ENCODE measurements at places on chromosomes 16 and 17. TPM values are rescaled to one million over a fixed set of nuclear protein-coding genes. Genes with fewer than 3 reads are reported as not detected.

GRCh38 chr17:64551461-64551860 is 44.7 kb downstream of the CEP95 start:
- DNase-seq = no peak

Gene CCP110
- total RNA-seq = 36.9 TPM

Gene MMP15
- total RNA-seq = 31.0 TPM

DNA sequence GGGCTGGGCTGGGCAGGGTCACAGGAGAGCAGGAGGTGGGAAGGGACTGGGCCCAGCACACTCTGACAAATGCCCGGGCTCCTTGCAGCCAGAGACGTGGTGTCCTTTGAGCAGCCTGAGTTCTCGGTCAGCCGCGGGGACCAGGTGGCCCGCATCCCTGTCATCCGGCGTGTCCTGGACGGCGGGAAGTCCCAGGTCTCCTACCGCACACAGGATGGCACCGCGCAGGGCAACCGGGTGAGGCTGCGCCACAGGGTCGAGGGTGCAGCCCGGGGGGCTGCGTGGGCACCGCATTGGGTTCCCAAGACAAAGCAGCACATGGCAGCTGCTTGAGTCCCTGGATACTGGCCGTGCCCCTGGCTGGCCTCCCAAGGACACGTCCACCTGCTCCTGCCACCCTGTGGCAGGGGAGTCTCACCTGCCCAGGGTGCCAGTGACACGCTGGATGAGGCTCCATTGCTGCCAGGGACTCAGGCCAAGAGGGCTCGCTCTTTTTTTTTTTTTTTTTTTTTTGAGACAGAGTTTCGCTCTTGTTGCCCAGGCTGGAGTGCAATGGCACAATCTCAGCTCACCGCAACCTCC is 21.3 kb downstream of the GALK1 start:
- no peak for DNase-seq

DNA sequence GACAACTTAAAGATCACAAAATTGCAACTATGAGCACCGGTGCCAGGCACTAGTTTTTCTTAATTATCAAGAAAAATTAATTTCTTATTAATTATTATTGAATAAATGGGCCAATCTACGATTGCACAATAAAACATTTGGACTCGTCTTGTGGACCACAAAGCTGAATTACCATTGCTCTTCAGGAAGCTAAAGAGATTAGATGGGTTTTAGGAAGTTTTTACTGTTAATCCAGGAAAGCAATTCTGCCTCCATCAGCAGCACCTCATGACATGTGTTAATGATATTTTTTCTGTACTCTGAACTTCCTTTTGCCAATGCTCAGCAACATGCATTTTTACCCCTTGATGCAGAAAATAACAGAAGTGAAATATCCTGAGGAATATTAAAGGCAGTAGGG is 37.9 kb downstream of the HS3ST3A1 start:
- DNase-seq = no peak

Gene MMP28
- 3.5 TPM for total RNA-seq

Gene CBFA2T3
- total RNA-seq = 3.6 TPM

Gene KRTAP1-5
- not detected for total RNA-seq

GRCh38 chr17:27660436-27660835 is 29.4 kb downstream of the LGALS9 start:
- DNase-seq = no peak

Gene C17orf78
- total RNA-seq = not detected

- DNase-seq = no peak
Measured at GRCh38 chr17:35529866-35530265, 7.6 kb downstream of the SLFN12L start.

Gene BIRC5
- 20.1 TPM for total RNA-seq

DNA sequence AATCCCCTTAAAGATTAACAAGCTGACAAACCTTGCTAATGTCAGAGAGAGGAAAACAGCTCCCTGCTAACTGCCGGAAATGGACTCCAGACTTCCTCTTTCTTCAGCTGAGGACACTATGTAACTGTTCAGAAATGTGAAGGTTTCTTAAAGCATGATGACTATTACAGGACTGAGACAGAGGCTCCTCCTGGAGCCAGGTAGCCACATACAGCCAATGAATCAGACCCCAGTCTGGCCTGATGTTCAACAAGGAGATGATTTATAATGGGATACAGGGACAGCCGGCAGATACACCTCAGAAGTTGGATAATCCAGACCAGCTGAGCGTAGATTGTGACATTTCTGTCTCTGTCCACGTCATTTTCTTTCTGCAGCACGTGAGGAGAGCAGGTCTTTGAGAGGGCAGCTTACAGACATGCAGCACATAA is 216.2 kb downstream of the HS3ST3A1 start:
- no peak for DNase-seq

GRCh38 chr17:81578561-81579225 is 26.5 kb upstream of the FAAP100 start:
- DNase-seq = no peak

GRCh38 chr16:87895641-87896141 is 26.4 kb upstream of the SLC7A5 start:
- DNase-seq = no peak

Gene GLP2R
- total RNA-seq = 0.92 TPM

GRCh38 chr17:10034719-10035475 is 129.8 kb upstream of the RCVRN start:
- no peak for DNase-seq

- no peak for DNase-seq
Measured at GRCh38 chr16:85557083-85557970, 55.8 kb upstream of the GSE1 start.

- DNase-seq = peak; percentile 23
Measured at GRCh38 chr17:41212524-41213169, 13.8 kb upstream of the KRTAP9-2 start.

DNA sequence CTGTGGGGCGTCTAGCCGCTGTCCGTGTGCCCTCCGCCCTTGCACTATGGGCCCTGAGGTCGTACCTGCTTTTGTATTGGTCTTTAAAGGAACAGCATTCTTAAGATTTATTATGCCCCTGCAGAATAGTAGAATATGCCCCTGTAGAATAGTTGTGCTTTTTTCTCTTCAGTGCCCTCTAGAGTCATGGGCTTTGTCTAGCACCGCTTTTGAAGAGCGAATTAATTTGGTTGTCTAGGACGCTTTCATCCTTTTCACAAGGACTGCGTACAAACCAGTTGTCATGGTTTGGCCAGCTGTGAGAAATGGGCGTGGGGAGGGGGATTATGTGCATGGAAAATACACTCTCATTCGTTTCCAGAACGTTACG is 621 bp downstream of the CEP95 start:
- DNase-seq = peak; percentile 92

- peak; percentile 98 for DNase-seq
Measured at GRCh38 chr16:14285513-14286367, 214.6 kb downstream of the MRTFB start.

Gene C17orf50
- total RNA-seq = not detected

Gene MIS12
- 68.2 TPM for total RNA-seq

GRCh38 chr17:52048137-52048898 is 110.2 kb downstream of the CA10 start:
- peak; percentile 5 for DNase-seq

GRCh38 chr16:1712791-1713261 is 6.8 kb downstream of the MAPK8IP3 start:
- DNase-seq = no peak

Gene SLC13A2
- total RNA-seq = 1.1 TPM

- no peak for DNase-seq
Measured at GRCh38 chr16:53131050-53131362, 76.2 kb downstream of the CHD9 start.

GRCh38 chr16:58433569-58433951 is 41.3 kb downstream of the GINS3 start:
- DNase-seq = no peak

- DNase-seq = no peak
Measured at GRCh38 chr16:85027958-85028684, 526 bp downstream of the KIAA0513 start.

DNA sequence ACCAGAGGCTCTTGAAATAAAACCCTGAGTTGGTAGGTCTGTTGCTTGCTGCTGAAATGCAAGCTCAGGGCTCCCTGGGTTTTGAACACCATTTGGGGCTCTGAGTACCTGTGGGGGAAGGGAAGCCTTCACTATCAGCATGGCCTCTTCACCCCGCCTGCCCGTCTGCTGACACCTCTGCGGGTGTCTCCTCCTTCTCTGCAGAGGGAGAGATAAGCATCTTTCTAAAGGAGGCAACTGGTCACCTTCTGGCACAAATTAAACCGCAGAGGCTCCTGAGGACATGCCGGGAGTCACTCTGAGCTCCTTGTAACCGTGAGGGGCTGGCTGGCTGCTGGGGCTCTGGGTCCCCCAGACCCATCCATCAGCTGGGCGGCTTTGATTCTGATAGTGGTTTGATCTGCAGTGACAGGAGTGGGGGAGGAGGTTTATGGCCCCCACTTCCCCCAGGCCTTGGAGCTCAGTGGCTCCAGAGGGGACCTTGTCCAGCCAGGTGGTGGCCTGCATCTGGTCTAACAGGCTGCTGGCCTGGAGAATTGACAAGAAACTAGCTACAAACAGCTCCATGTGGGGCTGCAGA is 123.5 kb downstream of the IRF8 start:
- no peak for DNase-seq

DNA sequence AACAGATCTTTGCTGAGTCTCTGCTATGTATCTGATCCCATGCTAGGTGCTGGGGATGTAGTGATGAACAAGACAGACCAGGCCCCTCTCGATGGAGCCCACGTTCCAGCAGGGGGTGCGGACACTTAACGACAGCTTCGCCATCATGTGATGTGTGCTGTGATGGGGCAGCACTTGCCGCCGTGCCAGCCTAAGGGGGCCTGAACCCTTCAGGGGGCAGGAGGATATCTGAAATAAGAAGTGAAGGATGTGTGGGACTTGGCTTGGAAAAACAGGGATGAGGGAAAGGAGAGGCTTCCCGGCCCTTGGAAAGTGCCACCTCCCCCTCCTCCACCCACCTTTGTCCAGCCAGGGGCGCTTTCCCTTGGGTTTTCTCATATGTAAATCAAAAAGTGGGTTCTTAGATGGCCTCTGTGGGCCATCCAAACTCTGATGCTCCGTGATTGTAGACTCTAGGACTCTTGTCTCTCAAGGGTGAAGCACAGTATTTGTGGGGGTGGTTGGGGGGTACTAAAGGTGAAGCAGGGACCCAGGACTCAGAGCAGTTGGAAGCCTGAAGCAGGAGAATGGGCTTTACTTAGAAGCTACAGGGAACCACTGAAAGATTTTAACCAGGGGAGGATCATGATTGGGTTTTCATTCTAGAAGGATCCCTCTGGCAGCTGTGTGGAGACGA is 4.0 kb upstream of the DLX3 start:
- DNase-seq = no peak

GRCh38 chr16:21277045-21277926 is 804 bp downstream of the CRYM start:
- no peak for DNase-seq
